ENCODE measurements at places on chromosomes 1 and 21. TPM values are rescaled to one million over a fixed set of nuclear protein-coding genes. Genes with fewer than 3 reads are reported as not detected.

The CGN gene
- 20.4 TPM for polyA plus RNA-seq

The AIRE gene
- polyA plus RNA-seq, result 0.20 TPM

The TPTE gene
- not detected for polyA plus RNA-seq

The MACO1 gene
- polyA plus RNA-seq, result 3.5 TPM

- H3K36me3 ChIP-seq, result no peaks in the 10 kb centered on the region
- H3K4me3 ChIP-seq, result no peak overlapping the region
- no peaks in the 10 kb centered on the region for H3K4me1 ChIP-seq
These were observed 84.8 kb upstream of the CACNA1E start for GRCh38 chr1:181398544-181398943.

GRCh38 chr1:170001266-170001665 lies 73.2 kb downstream of the KIFAP3 start:
- no peak overlapping the region for H3K4me3 ChIP-seq
- no peak for DNase-seq

DNA sequence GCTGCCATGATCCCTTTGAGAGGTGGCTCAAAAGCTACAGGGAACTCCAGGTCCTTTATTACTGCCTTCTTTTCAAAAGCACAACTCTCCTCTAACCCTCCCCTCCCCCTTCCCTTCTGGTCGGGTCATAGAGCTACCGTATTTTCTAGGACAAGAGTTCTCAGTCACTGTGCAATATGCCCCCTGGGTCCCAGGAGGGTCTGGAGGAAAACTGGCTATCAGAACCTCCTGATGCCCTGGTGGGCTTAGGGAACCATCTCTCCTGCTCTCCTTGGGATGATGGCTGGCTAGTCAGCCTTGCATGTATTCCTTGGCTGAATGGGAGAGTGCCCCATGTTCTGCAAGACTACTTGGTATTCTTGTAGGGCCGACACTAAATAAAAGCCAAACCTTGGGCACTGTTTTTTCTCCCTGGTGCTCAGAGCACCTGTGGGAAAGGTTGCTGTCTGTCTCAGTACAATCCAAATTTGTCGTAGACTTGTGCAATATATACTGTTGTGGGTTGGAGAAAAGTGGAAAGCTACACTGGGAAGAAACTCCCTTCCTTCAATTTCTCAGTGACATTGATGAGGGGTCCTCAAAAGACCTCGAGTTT lies 3.1 kb downstream of the BTG2 start:
- H3K36me3 ChIP-seq, result no peaks in the 10 kb centered on the region
- H3K27me3 ChIP-seq, result peaks cover 89% of the 10 kb centered on the region
- H3K4me1 ChIP-seq, result peaks cover 14% of the 10 kb centered on the region

DNA sequence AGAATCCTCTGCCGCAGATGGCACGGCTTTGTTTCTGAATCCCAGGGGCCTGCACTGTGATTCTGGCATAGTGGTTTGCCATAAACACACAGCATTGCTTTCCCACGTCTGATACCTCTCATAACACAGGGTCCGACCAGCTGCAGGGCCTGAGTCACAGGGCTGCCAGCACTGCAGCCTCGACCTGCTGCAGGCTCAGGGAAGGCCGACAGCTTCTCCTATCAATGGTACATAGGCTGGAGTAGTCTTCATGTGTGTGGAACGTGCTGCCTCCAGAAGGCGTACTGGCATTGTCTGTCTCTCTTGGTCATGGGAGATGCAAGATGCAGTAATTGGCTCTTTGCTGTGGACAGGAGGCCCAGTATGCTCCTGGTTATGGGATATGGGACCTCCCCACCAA lies 53.5 kb upstream of the PDE9A start:
- H3K4me1 ChIP-seq, result no peaks in the 10 kb centered on the region
- H3K4me3 ChIP-seq, result no peak overlapping the region
- H3K36me3 ChIP-seq, result no peaks in the 10 kb centered on the region

DNA sequence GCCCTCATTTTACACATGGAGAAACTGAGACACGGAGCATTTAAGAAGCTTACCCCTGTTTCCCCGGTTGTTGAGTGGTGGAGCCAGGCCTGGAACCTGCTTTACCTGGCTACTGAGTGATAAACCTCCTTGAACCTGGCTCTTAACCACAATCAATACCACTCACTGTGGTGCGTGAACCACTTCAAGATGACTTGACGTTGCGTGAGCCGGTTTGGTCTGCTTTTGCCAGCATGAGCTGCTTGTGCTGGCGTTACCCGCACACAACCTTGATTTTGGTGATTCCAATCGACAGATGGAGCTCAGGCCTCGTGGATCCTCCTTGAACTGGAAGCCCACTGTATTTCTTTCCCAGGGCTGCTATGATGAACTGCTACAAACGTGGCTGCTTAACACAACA lies 6.1 kb upstream of the TINAGL1 start:
- no peaks in the 10 kb centered on the region for H3K36me3 ChIP-seq
- no peaks in the 10 kb centered on the region for H3K27me3 ChIP-seq
- no peak for DNase-seq
- no peak overlapping the region for H3K4me3 ChIP-seq
- no peaks in the 10 kb centered on the region for H3K4me1 ChIP-seq

DNA sequence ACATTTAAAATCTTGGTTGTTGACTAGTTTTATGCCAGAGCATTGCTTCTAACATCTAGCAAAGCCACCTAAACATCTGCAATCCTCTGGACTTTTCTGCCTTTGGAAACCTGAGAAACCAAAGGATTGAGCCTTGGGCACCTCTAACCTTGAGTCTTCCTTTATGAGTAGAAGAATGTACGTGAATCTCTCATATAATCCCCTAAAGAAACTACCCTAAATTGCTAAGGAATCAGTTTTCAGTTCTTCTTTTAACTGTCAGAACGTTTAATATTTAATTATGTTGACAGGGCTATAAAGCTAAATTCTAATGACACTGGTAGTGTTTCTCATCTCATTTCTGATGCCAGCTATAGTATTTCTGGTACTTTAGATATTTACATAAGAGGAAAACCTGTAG lies 997.3 kb downstream of the AMY1C start:
- H3K36me3 ChIP-seq, result no peaks in the 10 kb centered on the region
- no peak overlapping the region for H3K4me3 ChIP-seq
- H3K27ac ChIP-seq, result no peak overlapping the region

DNA sequence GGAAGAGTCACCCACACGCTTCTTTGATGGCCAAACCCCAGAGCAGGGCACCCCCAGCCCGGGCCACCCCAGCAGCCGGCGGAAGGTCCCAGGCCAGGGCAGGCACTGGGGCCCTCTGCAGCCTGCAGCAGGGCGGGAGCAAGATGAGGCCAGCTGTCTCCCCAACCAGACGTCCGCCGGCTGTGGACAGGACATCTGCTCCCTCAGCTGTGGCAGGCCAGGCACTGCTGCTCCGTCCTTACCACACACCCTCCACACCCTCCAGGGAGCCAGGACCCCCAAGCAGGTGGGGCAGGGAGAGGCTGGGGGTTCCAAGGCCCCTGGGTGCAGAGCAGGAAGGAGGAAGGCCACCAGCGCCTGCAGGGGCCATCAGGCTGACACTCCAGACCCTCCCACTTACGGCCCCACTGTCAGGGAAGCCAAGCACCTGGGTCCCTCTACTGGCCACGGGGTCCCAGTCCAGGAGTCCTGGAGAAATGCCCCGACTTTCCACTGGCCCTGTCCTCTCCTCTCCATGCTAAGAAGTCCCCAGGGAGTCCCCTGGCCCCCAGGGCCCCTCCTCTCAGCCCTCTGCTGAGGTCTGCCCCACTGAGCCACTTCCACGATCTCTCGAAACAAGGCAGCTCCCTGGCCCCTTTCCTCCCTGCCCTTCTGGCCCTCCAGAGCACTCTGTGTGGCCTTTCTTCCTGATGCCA lies 5.6 kb downstream of the WNT9A start:
- DNase-seq, result no peak
- H3K27me3 ChIP-seq, result no peaks in the 10 kb centered on the region
- no peaks in the 10 kb centered on the region for H3K36me3 ChIP-seq
- no peak overlapping the region for H3K27ac ChIP-seq
- no peak overlapping the region for H3K4me3 ChIP-seq
- peaks cover 3% of the 10 kb centered on the region for H3K4me1 ChIP-seq

DNA sequence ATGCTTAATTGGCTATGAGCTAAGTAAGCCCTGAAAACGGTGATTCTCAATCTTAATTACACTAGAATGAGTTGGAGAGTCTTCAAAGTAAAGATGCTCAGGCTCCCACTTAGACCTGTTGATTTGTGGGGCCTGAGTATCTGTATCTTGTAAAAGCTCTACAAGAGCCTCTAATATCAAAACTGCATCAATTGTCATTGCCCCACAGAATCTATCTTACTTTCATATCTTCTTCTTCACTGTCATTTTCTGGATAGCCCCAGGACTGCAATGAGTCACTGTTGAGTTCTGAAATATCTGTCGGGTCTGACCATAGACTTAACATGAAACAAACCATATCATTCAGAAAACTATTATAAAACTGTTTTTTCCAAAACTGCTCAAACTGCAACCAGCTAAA lies 102.8 kb upstream of the SERTAD4 start:
- no peak for DNase-seq
- H3K4me3 ChIP-seq, result no peak overlapping the region
- no peaks in the 10 kb centered on the region for H3K27me3 ChIP-seq
- no peaks in the 10 kb centered on the region for H3K36me3 ChIP-seq
- no peaks in the 10 kb centered on the region for H3K4me1 ChIP-seq

DNA sequence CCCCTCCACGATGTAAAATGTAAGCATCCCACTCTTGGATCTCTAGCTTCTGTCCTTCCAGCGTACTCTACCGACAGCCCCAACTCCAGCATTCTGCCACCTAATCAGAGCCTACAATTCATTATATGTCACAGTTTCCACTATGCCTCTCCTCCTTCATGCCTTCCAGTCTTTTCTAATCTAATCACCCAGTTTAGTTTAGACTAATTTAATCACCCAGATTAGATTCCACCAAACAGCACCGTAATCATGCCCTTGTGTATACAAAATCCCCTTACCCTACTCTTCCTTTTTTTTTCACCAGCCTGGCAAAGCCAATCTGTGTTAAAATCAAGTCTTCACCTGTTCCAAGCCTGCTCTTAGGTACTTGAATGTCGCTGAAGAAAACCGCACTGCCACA lies 49.8 kb upstream of the KANK4 start:
- no peaks in the 10 kb centered on the region for H3K36me3 ChIP-seq
- H3K27me3 ChIP-seq, result no peaks in the 10 kb centered on the region
- no peak overlapping the region for H3K4me3 ChIP-seq
- H3K4me1 ChIP-seq, result peaks cover 2% of the 10 kb centered on the region
- H3K27ac ChIP-seq, result no peak overlapping the region

Measured in H1 (cell line).